ENCODE measurements at places on chromosomes 1 and 21. TPM values are rescaled to one million over a fixed set of nuclear protein-coding genes. Genes with fewer than 3 reads are reported as not detected.

Gene PGLYRP4
- polyA plus RNA-seq: not detected

Gene ITLN2
- polyA plus RNA-seq: 7.6 TPM

Gene GIPC2
- polyA plus RNA-seq: 2.1 TPM

Gene CR1L
- polyA plus RNA-seq: not detected

Gene SLFNL1
- 0.05 TPM for polyA plus RNA-seq

Gene HS2ST1
- 11.5 TPM for polyA plus RNA-seq

Gene AMY1C
- 0.12 TPM for polyA plus RNA-seq

Gene MANEAL
- polyA plus RNA-seq: 3.7 TPM

DNA sequence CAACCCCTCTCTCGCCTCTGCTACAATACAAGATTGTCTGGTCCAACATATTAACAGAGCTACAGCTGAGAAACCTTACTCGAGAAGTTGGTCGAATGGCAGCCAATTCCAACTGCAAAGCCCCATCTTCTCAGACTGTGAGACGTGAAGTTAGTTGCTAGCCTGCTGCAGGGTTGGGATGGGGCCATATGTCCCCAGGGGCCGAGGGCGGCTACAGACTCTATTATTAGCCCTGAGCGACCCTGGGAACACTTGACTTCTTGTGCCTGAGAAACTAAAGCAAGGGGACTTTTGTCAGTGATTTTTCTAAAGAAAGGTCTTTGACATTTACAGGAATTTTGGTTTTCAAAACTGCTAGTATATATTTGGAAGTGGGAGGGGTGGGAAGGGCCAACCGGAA, 13.7 kb downstream of the NCF2 start:
- DNase-seq: no peak

DNA sequence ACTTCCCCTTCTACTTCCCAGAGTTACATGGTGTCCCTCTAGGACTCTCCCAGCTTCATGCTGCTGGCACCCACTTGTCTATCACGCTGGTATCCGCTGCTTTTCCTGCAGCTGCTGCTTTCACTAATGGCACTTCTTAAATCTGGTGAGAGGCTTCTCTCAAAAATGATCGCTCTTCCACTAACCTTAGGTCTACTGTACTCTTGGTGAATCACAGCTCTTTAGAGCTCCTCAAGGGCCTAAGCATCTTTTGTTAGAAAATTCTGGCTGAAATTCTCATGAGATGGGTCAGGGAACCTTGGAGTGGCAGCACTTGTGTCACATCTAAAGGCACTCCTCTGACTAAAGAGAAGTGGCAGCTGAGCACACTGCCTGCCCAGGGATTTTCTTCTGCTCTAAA, 32.1 kb downstream of the ZMYND12 start:
- no peak for DNase-seq

GRCh38 chr1:117631359-117632160, 25.7 kb downstream of the TENT5C start:
- no peak for DNase-seq

DNA sequence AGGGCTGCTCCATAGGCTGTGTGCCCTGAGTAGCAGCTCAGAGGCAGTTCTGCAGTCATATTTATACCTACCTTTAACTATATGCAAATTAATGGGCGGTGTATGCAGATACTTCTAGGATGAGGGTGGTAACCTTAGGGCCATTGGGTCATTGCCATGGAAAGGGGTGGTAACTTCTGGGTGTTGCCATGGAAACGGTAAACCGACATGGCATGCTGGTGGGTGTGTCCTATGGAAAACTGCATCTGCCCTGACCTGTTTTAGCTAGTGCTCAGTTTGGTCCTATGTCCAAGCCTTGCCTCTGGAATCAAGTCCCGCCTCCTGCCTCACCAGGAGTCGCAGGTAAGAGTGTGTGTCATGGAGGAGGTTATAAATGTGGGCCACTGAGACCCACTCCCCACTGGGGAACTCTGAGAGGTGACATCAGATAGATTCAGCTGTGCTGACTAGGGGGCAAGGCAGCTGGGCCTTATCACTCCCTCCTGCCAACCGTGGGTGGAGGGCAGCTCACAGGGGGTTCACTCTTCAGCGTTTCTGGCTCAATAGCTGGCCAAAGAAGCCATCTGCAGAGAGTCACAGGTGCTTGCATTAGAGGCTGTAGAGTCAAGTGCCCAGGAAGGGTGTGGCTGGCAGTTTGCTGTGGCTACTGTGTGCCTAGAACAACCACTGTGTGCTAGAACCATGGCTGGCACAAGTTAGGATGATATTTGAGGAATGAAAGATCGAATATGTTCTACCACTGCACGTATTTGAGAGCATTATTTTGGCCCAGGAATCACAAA, 19.0 kb downstream of the BACE2 start:
- DNase-seq: no peak

DNA sequence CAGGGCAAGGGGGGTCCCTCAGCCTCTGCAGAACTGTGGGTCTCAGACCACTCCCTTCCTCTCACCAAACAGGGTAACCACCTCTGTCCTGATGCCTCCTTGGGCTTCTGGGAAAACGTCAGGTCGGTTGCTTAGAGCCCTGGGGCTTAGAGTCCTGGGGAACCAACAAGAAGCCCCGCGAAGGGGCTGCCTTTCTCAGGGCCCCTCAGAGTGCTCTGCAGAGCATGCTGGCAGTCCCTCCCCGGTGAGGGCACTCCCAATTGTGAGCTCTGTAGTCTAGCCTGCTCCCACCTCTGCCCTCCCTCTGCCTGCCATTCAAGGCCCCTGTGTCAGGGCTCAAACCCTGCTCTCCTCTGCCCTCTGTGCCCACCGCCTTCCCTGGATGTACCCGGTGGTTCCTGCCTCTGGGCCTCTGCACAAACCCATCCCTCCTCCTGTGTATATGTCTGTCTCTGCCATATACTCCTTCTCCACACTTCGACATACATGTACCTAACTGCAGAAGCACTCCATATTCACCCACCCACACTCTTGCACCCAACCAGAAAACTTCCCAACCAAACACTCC, 92.3 kb downstream of the DMRTB1 start:
- DNase-seq: peak; percentile 7
